ENCODE measurements at places on chromosomes 1 and 21. TPM values are rescaled to one million over a fixed set of nuclear protein-coding genes. Genes with fewer than 3 reads are reported as not detected.

GRCh38 chr1:100152271-100152670, 19.3 kb downstream of the TRMT13 start:
- H3K4me1 ChIP-seq = no peaks in the 10 kb centered on the region
- H3K27ac ChIP-seq = no peak overlapping the region
- no peak for DNase-seq
- no peak overlapping the region for H3K4me3 ChIP-seq

GRCh38 chr1:72283022-72283306, 625 bp upstream of the NEGR1 start:
- peaks cover 3% of the 10 kb centered on the region for H3K4me1 ChIP-seq
- no peaks in the 10 kb centered on the region for H3K27me3 ChIP-seq
- H3K4me3 ChIP-seq = peak overlapping the region; percentile 81
- peak overlapping the region; percentile 97 for H3K27ac ChIP-seq

CRNN gene
- not detected for total RNA-seq

DNA sequence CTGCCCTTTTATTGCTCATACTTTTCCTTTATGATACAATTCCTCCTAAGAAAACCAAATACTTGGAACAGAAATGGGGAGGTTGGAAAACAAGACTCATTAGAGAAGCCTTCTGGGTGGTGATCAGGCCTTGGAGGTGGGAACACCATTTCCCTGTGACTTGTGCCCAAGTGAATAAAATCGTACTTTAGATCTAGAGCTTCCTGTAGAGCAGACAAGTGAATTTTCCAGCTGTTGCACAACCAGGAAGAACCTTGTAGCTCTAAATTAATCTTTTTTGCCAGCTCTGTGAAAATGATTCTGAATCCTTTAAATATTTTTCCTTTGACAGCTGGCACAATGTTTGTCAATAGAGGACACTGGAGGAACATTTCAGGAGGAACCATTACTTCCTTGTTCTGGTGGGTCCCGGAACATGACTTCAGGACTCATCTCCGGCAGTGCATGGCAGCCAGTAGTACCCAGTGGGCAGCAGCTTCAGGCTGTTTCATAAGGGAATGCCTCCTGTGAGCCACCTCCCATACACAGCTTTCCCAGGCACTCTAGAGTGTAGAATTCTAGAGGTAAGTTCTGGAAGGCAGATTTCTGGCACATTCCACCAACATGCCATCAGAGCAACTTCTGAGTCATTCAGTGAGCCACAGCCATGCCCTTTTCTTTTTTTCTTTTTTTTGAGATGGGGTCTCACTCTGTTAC, 5.5 kb upstream of the SNAPIN start:
- no peaks in the 10 kb centered on the region for H3K27me3 ChIP-seq
- no peaks in the 10 kb centered on the region for H3K36me3 ChIP-seq
- H3K4me3 ChIP-seq = no peak overlapping the region

GRCh38 chr21:35375115-35375514, 326.0 kb upstream of the RUNX1 start:
- H3K27me3 ChIP-seq = no peaks in the 10 kb centered on the region
- no peaks in the 10 kb centered on the region for H3K4me1 ChIP-seq
- DNase-seq = peak; percentile 91

DNA sequence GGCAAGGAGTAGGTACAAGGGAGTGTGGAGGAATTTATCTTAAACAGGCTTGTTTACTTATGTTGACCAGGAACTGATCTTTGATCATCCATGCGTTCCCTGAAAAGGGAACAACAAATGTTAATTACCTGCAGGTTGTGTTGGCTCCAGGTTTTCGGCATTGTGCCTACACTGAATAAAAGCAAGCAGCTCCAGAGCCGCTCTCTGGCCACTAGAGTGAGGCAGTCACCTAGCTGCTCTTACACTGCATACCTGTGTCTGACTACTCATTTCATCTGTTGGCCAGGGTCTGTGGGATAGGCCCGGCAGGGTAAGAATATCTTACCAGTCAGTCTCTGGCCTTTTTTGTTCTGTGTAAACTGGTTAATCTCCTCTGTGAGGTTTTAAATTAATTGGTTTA, 183.6 kb downstream of the HFM1 start:
- no peak overlapping the region for H3K27ac ChIP-seq
- no peak overlapping the region for H3K4me3 ChIP-seq
- DNase-seq = no peak
- H3K36me3 ChIP-seq = no peaks in the 10 kb centered on the region
- no peaks in the 10 kb centered on the region for H3K4me1 ChIP-seq

DNA sequence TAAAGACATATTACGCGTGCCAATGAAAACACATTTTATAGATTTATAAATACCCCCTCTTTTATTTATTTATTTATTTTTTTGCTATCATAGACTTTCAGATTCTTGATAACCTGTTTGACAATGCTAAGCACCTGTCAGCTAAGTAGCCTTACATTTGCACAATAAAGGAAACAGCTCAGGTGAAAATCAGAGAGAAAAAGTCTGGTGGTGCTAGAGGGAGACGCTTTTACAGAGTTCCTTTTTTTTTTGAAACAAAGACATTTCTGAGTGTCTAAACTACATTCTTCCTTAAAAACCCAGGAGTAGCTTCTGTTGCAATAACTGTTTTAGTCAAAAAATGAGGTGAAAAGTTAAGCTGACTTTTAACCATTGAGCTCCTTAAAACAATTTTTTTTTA, 1611.6 kb downstream of the NCAM2 start:
- no peaks in the 10 kb centered on the region for H3K27me3 ChIP-seq
- H3K36me3 ChIP-seq = no peaks in the 10 kb centered on the region
- H3K27ac ChIP-seq = no peak overlapping the region
- DNase-seq = no peak

- no peak overlapping the region for H3K4me3 ChIP-seq
- no peaks in the 10 kb centered on the region for H3K4me1 ChIP-seq
- no peak for DNase-seq
- H3K27ac ChIP-seq = no peak overlapping the region
- peaks cover 14% of the 10 kb centered on the region for H3K27me3 ChIP-seq
Observed at GRCh38 chr1:53480678-53481077, 21.5 kb downstream of the DMRTB1 start.

DNA sequence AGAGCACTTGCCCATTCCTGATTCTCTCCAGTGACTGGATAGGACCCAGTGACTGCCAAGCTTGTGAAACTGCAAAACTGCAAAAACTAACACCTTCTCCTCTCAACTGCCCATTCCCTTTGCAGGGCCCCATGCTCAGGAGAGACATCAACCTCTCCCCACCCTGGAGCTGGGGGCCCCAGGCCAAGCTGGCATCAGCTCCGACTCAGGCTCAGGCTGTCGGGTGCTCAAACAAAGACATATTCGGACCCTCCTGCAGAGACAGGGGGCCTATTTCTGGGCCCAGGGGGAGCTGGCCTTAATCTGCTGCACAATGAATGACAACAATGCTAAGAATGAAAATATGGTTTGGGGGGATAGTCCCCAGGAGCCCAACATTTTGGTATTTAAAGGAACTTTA, 11.8 kb downstream of the LMX1A start:
- no peak overlapping the region for H3K27ac ChIP-seq
- no peaks in the 10 kb centered on the region for H3K4me1 ChIP-seq
- DNase-seq = no peak
- no peaks in the 10 kb centered on the region for H3K27me3 ChIP-seq

TMEM269 gene
- total RNA-seq = not detected

DNA sequence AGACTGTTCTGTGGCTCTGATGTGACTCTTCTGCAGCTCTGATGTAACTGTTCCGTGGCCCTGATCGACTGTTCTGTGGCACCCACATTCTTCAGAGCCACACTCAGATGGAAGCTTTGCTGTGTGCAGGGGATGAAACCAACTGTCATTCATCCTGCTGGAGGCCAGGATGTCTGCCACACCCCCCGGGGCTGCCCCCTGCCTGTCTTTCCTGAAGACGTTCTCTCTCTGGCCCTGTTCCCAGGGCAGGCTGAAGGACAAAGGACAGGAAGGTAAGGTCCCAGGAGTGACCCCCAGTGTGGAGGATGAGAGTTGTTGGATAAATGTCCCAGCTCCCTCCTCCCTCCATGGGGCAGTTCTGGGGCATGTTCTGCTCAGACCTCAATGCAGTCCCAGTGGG, 29.4 kb upstream of the UMODL1 start:
- H3K4me3 ChIP-seq = no peak overlapping the region
- no peaks in the 10 kb centered on the region for H3K36me3 ChIP-seq
- H3K4me1 ChIP-seq = peaks cover 28% of the 10 kb centered on the region

MYBPH gene
- total RNA-seq = 0.17 TPM

DNA sequence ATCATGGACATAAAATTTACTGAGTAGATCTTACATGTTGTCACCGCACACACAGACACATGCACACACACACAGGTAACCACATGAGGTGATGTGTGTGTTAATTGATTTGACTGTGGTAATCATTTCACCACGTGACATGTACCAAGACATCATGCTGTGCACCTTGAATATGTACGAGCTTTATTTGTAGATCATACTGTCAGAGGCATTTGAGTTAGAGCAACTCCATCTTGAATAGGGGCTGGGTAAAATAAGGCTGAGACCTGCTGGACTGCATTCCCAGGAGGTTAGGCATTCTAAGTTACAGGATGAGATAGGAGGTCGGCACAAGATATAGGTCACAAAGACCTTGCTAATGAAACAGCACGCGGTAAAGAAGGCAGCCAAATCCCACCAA, 31.7 kb upstream of the TRIM17 start:
- no peak overlapping the region for H3K27ac ChIP-seq
- H3K4me3 ChIP-seq = no peak overlapping the region
- no peaks in the 10 kb centered on the region for H3K4me1 ChIP-seq
- peaks cover 1% of the 10 kb centered on the region for H3K27me3 ChIP-seq
- no peaks in the 10 kb centered on the region for H3K36me3 ChIP-seq
- no peak for DNase-seq

GRCh38 chr1:25549273-25550154, 6.1 kb downstream of the LDLRAP1 start:
- peak; percentile 72 for DNase-seq
- no peaks in the 10 kb centered on the region for H3K27me3 ChIP-seq
- no peak overlapping the region for H3K27ac ChIP-seq

SYPL2 gene
- total RNA-seq = 0.26 TPM

DNA sequence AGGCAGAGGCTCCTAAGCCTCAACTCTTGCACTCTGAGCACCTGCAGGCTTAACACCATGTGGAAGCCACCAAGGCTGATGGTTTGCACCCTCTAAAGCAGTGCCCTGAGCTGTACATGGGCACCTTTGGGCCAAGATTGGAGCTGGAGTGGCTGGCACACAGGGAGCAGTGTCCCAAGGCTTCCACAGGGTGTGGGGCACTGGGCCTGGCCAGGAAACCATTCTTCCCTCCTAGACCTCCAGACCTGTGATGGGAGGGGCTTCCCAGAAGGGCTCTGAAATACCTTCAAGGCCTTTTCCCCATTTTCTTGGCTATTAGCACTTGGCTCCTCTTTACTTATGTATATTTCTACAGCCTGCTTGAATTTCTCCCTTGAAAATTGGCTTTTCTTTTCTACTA, 67.9 kb upstream of the PPM1J start:
- no peaks in the 10 kb centered on the region for H3K4me1 ChIP-seq
- DNase-seq = no peak
- H3K36me3 ChIP-seq = no peaks in the 10 kb centered on the region
- no peak overlapping the region for H3K27ac ChIP-seq
- no peak overlapping the region for H3K4me3 ChIP-seq

IL20 gene
- not detected for total RNA-seq

ZNF697 gene
- total RNA-seq = 22.3 TPM

All from fibroblast of lung (primary cell).